ENCODE measurements at places on chromosomes 5 and 9.

GRCh38 chr9:2872931-2873323, 29.0 kb upstream of the PUM3 start:
- DNase-seq, result no peak

DNA sequence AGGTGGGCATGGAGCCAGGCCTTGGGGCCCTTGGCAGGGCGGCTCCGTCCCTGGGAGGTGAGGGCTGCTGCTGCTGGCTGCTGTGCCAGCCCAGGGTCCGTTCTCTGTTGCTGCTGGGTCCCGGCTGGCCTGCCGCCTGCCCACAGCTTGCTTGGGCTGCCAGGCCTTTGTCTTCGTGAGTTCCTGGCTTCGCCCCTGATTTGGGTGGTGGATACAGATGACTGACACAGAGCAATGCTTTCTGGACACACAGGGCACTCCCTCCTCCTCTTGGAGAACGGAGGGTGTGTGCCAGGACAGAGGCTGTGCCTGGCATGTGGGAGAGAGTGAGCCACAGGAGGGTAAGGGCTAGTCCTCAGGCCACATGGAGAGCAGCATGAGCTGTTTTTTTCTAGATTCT, 166.1 kb downstream of the MACROH2A1 start:
- peak; percentile 24 for DNase-seq

DNA sequence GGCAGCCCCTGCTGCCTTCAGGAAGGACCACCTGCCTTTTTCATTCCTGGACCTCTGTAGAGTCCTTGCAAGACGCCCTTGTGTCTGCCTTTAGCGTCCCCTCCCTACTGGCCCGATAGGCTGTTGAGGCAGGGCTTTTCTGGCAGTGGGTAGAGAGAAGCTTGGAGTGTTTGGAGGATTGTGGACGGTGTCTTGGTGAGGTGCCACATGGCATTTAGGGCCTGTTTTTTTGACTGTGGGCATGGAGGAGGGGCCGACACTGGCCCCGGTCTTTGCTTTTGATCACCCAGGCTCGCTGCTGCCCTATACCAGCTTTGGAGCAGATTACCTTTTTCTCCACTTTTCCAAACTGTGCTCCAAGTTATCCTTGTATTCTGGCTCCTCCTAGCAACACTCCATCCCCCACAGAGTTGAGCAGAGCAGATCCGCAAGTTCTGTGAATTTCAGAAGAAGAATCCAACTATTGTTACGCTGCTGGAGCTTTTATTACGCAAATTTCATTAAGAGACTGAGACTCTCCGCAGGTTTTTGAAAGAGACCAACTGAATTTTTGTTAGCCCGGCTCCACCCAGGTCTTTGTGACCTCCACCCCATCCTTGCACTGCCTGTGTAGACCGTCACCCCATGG, 34.8 kb upstream of the PRDM12 start:
- no peak for DNase-seq

DNA sequence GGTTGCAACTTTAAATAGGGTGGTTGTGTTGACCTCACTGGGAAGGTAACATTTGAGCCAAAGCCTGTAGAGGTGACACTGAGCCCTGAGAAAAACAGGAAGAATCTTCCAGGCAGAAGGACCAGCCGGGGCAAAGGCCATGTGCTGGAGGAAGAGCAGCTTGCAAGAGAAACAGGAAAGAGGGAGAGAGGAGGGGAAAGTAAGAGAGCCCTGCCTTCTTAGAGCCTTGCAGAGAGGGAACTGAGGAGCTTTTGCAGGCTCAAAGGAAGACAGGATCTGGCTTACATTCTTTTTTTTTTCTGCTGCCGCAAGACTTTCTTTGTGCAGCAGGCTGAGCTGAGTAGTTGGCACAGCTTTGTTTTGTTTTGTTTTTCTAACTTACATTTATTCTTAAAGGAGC, 17.4 kb downstream of the C9orf153 start:
- no peak for DNase-seq

DNA sequence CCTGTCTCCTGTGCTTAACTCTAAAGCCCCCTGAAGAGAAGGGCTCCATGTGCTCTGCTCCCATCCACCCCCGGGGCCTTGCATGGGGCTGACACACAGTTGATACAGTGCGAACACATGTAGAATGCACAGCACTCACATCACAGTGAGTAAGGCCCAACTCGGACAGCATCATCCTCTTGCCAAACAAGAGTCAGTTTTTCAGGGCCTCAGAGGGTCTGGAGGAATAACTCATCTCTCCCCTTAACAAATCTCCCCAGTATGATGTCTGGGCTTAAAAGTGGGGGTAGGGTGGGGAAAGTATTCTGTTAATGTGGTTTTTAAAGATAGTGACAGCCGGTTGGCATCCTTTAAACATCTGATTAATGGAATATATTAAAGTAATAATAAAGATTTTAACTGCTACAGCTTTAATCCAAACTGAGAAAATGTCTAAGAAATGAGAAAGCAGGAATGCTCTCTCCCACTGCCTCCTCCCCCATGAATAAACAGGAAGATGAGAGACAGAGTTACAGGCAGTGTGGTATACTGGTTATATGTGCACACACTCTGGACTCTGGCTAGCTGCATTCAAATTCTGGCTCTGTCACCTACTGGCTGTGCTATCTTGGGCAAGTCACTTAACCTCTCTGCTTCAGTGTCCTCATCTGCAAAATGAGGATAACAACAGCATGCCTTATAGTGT, 22.5 kb downstream of the APBA1 start:
- DNase-seq, result peak; percentile 76

DNA sequence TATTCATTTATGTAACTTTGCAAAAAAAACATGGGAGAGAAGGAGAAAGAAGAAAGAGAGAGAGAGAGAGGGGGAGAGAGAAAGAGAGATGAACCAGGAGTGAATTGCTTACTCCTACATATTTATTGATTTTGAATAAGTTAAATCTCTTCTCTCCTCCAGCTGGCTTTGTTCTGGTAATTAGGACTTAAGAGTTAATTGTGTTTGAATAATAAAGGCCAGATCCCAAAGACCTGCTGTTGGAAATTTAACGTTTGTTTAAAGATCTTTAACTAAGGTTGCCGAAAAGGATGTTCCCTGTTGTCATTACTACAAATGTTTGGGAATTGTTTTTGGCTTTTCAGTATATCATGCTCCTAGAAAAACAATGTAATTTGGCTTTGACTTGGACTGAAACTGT, 473.0 kb downstream of the TUSC1 start:
- no peak for DNase-seq
